ENCODE measurements at places on chromosomes 2 and 18. TPM values are rescaled to one million over a fixed set of nuclear protein-coding genes. Genes with fewer than 3 reads are reported as not detected.

SCTR gene
- not detected for total RNA-seq

ATP6V1B1 gene
- total RNA-seq, result not detected

SLC5A7 gene
- not detected for total RNA-seq

NEURL3 gene
- total RNA-seq, result not detected

SPHKAP gene
- total RNA-seq, result not detected

Measured in placental epithelial cell (primary cell).